Omental fat pad (tissue), 4 donors: ENCODE measurements at places on chromosomes 6 and 20.

DNA sequence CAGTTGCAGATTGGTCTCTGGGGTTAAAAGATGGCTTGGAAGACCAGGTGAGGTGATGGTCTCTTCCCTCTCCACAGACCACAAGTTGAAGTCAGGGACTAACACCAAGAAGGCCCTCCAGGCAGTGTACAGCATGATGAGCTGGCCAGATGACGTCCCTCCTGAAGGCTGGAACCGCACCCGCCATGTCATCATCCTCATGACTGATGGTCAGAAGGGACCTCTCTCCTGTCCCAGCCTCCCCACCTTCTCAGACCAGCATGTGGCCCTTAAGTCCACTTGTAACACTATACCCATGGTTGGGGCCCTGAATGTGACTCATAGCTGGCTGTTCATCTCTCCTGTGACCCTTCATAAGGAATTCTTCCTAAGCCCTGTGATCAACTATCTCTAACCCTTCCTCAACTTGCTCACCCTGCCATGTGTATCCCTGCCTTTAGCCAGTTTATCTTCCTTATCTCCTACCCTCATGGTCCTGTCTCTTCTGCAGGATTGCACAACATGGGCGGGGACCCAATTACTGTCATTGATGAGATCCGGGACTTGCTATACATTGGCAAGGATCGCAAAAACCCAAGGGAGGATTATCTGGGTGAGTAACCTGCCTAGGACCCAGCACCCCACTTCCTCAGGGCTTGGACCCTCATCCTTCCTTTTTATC, 3.0 kb downstream of the CFB start:
- no peak for DNase-seq

- DNase-seq, result no peak
These were observed 195.1 kb upstream of the CITED2 start for GRCh38 chr6:139569566-139569965.

DNA sequence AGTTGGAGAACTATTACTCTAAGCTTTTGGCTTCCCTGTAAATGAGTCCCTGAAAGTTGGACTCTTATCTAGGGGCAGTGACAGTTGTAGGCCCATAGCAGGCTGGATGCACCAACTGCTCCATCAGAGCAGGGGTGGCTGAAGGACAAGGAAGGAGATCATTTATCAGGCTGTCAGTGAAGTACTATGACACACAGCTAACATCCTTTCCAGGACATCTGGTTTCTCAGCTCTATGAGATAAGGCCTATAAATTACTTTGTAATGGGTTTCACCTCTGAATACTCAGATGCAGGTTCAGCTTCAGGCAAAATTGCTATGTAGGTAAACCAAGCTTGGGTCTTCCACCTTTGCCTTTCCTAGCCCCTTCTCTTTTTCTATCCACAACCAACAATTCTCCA, 468.5 kb downstream of the KIF16B start:
- DNase-seq, result no peak

GRCh38 chr6:136403110-136403980, 113.7 kb upstream of the BCLAF1 start:
- no peak for DNase-seq

DNA sequence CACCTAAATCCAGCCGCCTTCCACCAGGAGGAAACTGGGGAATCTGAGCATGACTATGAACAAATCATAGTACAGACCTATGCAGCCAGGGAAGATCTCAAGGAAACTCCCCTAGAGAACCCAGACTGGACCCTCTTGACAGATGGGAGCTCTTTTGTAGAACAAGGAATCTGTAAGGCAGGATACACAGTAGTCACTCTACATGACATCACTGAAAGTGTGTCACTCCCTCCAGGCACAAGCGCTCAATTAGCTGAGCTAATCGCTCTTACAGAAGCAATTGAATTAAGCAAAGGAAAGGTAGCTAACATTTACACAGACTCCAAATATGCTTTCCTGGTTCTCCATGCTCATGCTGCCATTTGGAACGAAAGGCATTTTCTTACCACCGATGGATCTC, 36.8 kb downstream of the PLN start:
- no peak for DNase-seq

DNA sequence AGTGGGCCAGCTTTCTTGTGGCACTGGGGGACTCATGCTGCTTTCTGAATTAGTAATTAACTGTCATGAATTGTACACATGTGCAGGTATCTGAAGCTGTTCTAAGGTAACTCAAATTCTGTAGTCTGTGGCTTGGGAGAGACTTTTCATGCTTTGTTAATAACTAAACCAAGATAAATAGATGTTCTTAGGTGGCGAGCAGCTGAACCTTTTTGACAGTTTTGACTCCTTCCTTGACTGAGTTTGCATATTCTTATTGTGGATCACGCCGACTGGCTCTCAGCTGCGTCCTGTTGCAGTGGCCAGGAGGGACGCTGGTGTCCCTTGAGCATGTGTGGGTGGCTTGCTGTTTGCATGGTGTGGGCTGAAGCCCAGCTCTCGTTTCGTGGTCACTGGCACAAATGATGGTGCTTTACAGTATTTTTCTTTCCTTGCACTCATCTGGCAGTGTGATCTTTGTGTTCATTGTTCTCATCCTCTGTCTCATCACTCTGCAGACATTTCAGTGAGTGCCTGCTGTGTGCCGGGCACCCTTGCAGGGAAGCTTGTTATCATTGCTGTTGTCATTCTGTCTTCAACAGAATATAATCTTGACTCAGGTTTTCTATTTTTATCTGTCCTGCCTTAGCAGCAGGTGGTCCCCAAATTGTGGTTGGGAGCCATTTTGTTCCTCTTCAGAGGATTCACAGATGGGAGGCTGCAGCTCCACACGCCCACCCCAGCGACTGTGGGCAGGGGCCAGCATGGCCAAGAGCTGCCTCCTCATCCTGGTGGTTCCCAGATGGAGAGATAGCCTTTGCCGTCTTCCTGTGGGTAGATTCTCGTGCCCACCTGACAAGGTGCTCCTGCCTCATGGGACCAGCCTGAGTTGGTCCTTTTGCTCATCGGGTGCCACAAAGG, 39.6 kb downstream of the DUSP22 start:
- DNase-seq, result no peak

- no peak for DNase-seq
These were observed 467.4 kb downstream of the CDC5L start for GRCh38 chr6:44854712-44855443.

DNA sequence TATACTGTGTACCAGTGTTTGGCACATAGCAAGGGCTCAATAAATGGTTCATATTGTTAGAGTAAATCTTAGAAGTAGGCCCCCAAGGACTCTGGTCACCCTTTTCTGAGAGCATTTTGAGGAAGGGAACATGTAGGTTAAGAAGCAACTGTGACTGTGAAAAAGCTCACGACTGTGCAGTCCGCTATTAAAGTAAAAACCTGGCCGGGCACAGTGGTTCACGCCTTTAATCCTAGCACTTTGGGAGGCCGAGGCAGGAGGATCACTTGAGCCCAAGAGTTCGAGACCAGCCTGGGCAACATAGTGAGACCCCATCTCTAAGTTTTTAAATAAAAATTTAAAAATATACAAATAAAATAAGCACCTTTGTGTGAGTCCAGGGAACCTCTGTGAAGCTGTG, 5.0 kb downstream of the ZDHHC14 start:
- no peak for DNase-seq

GRCh38 chr20:15705975-15706374, 867.3 kb downstream of the KIF16B start:
- DNase-seq, result no peak

DNA sequence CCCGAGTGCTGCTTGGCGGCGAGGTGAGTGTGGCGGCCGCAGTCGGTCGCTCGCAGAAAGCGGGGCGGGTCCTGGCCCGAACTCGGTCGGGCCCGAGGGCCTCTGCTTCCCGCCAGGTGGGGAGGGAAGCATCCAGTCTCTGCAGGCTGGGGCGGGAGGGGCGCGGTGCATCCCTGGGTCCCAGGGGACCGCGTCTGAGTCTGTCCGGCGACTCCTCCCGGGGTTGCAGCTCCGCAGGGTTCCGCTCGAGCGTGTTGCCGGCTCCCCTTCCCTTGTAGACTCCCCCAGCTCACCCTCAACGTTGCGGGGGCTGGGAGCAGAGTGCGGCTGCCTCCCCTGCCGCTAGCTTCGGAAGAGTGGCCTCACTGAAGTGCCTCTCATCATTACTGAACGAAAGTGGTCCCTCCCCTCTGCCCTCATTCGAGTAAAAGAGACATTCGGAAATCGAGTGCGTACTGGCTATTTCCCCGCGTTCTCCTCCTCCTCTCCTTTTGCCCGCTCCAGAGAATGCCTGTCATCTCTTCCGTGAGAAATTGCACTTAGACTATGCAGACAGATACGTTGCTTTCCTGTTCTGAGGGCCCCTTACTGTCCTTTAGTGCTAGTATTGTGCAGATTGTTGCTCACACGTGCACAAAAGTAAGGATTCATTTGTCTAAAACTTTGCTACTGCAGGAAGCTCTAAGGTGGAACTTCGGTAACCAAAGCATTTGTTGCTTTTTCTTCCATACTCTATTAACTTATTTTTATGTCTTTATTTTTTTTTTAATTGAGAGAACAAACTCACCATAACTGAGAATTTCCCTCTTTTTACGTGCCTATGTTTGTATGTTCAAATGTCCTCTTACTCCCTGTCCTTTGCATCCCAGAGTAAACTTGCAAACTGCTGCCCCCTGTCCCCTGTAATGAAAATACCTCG, 751 bp downstream of the MAP3K4 start:
- DNase-seq, result no peak

GRCh38 chr6:109172101-109172746, 76.9 kb downstream of the CEP57L1 start:
- DNase-seq, result no peak

- DNase-seq, result no peak
These were observed 150.2 kb downstream of the LPA start for GRCh38 chr6:160513836-160514235.

GRCh38 chr20:5261763-5262162, 55.0 kb downstream of the PROKR2 start:
- DNase-seq, result no peak

GRCh38 chr20:36538026-36538722, 3.1 kb upstream of the MYL9 start:
- no peak for DNase-seq

DNA sequence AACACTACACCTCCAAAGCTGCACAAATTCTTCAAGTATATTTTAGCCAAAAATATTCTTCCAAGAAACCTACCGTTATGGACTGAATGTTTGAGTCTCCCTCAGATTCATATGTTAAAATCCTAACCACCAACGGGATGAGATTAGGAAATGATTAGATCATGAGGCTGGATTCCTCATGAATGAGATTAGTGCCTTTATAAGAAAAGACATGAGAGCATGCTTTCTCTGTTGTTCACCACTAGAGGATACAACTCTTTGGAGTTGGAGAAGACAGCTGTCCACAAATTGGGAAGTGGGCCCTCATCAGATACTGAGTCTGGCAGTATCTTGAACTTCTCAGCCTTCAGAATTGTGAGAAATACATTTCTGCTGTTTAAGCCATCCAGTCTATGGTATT, 7.1 kb upstream of the SLC17A4 start:
- no peak for DNase-seq

- DNase-seq, result no peak
These were observed 12.2 kb upstream of the BAK1 start for GRCh38 chr6:33592280-33592594.

GRCh38 chr6:138647006-138647405, 126.6 kb upstream of the CCDC28A start:
- DNase-seq, result no peak

DNA sequence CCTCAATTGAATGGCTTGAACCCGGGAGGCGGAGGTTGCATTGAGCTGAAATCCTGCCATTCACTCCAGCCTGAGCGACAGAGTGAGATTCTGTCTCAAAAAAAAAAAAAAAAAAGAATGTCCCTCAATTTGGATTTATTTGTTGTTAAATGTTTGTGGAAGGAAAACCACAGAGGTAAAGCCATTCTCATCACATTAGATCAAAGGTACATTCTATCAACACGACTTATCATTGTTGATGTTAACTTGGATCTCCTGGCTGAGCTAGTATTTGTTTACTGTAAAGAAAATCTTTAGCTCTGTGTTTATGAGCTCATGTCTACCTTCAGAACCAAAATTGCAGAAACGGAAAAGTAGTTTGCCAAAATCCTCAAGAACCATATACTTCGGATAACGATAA, 91.4 kb upstream of the SALL4 start:
- no peak for DNase-seq

GRCh38 chr6:152087701-152088100, 280.2 kb downstream of the ESR1 start:
- no peak for DNase-seq

GRCh38 chr6:82298012-82298411, 50.5 kb upstream of the IBTK start:
- DNase-seq, result no peak
